ENCODE measurements at places on chromosomes 5 and 9.

GRCh38 chr9:117304549-117304948 lies 110.3 kb downstream of the ASTN2 start:
- no peak for DNase-seq

DNA sequence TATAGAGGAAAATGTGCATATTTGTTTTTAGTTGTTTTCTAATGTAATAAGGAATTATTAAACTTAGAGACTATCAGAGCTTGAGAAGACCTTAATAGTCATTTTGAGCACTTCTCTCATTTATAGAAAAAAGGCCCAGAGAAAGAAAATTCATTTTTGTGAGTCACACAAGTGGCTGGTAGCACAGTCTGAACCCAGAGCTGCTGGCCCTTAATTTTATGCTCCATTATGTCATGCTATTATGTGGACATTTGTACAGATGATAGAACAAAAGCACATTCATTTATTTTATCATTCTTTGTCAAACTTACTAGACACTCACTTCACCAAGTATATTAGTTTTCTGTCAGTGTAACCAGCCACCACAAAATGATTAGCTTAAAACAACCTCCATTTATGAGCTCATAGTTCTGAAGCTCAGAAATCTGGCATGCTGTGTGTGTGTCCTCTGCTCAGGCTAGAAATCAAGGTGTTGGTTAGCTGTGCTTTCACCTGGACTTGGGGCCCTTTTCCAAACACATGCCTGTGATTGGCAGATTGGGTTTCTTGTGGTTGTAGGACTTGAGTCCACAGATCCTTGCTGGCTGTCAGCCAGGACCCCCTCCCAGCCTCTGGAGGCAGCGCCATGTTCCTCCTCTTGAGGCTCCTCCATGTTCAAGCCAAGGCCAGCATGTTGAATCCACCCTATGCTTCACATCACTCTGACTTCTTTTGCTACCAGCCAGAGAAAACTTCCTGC lies 188.9 kb downstream of the ARHGAP26 start:
- no peak for DNase-seq

GRCh38 chr5:41882765-41883164 lies 12.5 kb upstream of the OXCT1 start:
- no peak for DNase-seq

GRCh38 chr5:149063896-149064478 lies 1.1 kb upstream of the SH3TC2 start:
- DNase-seq, result no peak

GRCh38 chr9:111407813-111408212 lies 76.4 kb downstream of the ECPAS start:
- no peak for DNase-seq

- DNase-seq, result no peak
Measured at GRCh38 chr9:91896097-91896496, 53.9 kb downstream of the ROR2 start.

GRCh38 chr5:135242866-135243555 lies 156.0 kb downstream of the MACROH2A1 start:
- DNase-seq, result no peak

DNA sequence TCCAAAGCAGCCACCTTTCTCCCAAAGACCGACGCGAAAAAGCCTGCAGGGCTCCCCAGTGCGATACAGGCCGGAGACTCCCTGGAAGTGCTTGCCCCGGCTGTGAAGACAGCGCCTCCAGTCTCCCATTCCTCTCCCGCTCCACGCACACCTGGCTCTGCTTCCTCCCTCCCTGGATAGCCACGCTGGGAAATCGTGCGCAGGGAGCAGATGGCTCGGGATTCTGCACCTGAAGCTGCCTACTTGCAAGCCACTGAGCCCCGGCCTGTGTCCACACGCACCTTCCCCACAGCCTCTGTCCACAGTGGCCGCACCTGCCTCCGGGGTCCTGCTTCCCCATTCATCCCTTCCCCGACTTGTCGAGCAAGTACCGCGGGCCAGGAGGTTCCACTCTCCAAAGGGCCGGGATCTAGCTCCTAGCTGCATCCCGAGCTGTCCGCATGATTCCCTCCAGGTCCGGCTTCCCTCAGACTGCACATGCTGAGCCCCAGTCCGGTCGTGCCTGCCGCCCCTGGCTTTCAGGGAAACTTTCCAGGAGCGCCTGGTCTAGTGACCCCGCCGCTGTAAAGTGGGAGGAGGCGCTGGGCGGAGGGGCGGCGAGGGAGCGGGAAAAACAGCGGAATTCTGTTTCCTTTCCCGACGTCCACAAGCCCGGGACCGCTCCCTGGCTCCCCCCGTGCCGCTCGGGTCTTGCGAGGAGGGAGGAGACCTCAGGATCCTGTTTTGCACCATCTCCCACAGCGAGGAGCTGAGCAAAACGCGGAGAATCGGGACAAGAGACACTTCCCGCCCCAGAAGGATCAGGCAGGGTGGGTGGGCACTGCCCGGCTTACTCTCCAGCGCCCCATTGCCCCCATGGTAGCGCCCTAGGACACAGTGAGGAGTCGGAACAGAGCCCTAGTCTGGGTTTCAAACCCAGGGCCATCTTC lies 2.0 kb downstream of the SEMA6A start:
- DNase-seq, result no peak

GRCh38 chr5:32276173-32276853 lies 36.4 kb downstream of the MTMR12 start:
- DNase-seq, result no peak

DNA sequence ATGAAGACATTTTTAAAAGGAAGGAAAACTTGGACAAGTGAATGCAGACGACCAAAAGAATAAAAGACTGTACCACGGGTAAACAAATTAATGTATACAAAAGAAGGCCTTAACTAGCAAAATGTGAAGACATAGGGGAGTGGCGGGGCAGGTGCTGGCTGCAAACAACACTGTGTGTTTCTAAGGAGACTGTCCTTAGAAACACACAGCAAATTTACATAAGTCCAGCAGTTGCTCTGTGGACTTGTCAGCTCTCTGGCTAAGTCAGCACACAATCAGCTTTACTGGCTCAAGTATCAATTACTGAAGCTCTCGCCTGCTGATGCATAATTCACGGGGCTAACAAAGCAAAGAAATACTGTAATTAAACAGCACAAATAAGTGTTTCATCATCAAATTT lies 24.8 kb downstream of the PTBP3 start:
- DNase-seq, result no peak

DNA sequence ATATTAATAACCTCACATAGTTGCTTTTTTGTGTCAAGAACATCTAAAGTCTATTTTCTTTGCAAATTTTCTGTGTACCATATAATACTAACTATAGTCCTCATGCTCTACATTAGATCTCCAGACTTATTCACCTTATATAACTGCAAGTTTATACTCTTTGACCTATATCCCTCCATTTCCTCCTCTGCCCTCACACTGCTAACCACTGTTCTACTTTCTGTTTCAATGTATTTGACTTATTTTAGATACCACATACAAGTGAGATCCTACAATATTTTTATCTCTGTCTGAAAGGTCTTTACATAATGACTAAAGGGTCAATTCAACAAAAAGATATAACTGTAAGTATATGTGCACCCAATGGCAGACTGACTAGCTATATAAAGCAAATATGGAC lies 789.7 kb upstream of the ZNF608 start:
- no peak for DNase-seq

GRCh38 chr9:96115836-96116235 lies 186.1 kb downstream of the HSD17B3 start:
- no peak for DNase-seq

DNA sequence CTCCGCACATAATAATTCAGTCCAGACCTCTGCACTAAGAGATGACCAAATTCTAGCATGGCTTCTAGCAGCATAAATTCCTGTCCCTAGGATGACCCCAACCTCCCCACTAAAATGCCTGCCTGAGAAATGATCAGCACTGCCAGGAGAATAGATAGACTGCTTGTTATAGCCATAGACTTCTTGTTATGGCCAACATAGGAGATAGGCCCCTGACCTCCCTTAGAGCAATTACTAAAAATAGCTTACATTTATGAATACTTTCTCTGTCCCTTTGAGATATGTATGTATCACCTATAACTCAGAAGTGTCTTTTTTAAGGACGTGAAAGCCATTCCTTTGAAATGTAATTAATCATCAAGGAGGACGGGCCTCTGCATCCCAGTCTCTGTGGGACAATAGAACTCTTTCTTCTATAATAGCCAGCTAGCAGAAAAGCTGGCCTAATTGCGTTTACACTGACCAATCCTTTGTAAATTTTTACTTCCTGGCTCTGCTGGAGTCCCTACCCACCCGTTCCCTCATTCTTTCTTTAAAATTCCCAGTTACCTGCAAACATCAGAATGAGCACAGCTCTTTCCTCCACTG lies 1002.7 kb downstream of the CDH18 start:
- no peak for DNase-seq

- DNase-seq, result no peak
Measured at GRCh38 chr5:151550146-151550545, 41.0 kb downstream of the FAT2 start.

DNA sequence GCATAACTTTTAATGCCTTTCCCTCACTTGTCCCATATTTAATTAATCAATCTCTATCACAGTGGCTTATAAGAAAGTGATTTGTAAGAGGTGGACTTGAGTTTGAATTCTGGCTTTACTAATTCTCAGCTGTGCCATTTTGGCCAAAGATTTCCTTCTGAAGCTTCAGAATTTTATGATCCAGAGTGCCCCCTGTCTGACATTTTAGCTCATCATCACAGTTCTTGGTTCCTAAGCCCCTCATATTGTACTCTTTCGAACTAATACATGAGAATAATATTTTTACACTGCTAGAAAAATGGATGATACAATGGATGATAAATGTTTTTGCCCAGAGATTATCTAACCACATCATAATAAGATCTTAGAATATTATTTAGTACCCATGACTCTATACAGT lies 1014.1 kb downstream of the PTPRD start:
- no peak for DNase-seq

GRCh38 chr5:176882567-176882903 lies 16.6 kb downstream of the HK3 start:
- DNase-seq, result no peak

DNA sequence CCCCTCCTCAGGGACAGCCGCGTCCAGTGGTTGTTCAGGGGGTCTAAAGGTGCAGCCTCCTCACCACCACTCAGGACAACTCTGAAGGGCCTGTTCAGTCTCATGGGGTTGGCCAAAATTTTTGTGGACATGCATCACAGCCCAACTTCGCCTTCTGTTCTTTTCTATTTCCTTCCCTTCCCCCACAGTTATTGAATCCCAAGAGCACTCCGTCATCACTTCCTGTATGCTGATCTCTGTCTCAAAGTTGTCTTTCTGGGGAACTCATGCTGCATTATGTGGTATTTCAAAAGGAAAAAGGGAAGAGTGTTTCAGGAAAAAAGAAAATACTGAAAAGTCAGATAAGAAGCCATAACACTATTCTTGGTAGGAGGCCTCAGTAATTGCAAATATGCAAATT lies 355.4 kb downstream of the CAAP1 start:
- DNase-seq, result no peak

DNA sequence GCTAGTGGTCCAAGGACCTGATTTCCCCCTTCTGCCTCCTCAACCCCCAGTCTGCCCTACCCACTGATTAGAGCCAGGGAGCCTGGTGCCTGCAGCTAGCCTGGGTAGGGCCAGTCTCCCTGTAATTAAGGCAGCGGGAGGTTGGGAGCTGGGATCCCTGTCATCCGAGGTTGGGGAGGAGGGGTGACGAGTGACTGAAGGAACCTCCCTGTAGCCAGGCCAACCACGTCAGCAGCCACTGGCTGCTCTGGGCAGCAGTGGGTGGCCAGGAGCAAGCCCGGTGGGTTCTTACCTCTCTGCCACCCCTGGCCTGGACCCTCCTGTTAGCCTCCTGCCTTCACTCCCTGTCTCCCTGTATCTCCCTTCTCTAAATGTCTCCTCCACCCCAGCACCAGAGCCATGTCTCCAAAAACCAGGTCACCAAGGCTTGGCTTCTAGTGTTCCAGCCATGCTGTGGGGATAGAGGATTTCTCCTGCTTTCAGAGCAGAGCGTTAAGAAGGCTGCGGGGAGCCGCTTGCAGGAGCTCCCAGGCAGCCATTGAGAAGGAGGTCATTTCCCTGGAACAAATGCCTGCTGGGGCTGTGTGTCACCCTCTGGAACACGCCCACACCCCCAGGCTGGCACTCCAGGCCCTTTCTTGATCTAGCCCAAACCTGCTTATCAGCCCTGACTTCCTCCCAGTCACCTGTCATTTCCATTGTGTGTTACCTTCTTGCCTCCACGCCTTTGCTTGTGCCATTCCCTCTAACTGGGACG lies 65.0 kb upstream of the GGTA1 start:
- no peak for DNase-seq

DNA sequence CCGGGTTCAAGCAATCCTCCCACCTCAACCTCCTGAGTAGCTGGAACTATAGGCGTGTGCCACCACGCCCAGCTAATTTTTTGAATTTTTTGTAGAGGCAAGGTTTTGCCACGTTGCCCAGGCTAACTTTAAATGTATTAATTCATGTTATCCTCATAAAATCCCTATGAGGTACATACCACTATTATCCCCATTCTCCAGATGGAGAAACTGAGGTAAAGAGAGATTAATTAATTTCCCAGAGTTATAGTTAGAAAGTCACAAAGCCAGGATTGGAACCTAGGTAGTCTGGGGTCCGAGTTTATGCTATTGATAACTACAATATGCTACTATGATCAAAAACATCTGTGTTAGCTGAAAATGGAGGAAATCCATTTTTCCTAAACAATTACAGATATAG lies 31.9 kb upstream of the GOLPH3 start:
- no peak for DNase-seq

DNA sequence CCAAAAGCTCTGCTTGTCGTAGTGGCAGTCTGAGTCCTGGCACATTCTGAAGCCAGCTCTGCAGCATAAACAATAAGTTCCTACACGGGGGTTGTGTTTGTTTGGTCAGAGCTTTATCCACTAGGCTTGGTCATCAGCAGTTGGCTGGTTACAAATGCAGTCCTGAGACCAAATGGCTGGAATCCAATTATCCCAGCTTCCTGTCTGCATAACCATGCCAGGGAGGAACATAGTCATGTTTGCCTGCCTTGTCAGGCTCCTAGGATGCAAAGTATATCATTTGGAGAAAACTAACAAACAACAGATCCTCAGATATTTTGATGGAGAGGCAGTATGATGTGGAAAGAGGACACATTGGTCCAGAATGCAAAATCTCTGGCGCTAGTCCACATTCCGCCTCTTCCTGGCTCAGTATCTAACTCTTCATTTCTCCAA lies 85.8 kb downstream of the FBXO38 start:
- no peak for DNase-seq

DNA sequence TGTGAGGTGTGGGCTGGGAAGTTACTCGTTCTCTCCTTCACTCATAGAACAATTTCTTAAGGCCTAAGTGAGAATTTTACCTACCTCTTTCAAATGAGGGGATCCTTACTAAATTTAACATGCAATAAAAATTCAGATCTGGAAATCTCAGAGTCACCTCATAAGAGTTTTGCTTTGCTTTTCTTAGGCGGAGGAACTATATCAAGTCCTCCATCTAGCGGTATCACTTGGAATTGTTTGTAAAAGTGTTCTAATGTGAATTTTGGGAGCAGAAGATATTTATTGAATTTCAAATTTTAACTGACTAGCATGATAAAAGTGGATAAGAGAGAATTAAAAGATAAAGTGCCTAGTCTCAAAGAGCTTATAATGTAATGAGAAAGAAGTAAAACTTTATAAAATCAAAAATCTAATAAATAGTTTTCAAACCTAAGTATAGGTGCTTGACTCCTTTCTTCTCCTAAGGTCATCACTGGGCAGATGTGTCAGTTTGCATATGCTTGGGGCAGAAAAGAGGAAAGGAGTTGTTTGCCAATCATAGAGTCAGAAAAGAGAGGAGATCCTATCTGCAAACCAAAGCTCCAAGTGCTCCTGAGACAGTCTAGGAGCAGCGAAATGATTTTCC lies 145.7 kb upstream of the DAB2 start:
- DNase-seq, result no peak
